ENCODE measurements at places on chromosomes 5 and 9.

DNA sequence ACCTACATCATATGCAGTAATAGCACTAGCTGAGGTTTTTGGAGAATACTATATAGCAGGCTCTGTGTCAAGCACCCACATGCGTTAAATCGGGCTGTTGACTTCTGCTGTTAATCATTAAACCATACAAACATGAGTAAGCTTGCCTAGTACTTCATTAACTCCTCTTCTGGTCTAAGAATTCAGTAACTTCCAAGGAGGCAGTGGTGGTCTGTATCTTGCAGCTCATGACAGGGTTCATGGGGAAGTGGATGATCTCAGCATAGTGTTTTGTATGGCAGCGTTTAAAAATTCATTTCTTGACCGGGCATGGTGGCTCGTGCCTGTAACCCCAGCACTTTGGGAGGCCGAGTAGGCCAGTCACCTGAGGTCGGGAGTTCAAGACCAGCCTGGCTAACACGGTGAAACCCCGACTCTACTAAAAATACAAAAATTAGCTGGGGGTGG lies at the start of gene HAVCR1:
TSS of gene HAVCR1 (minus strand) at position 24 of the 447 bp plus-strand sequence. CDS start 1,173 bp downstream, outside the sequence.
- DNase-seq = no peak

DNA sequence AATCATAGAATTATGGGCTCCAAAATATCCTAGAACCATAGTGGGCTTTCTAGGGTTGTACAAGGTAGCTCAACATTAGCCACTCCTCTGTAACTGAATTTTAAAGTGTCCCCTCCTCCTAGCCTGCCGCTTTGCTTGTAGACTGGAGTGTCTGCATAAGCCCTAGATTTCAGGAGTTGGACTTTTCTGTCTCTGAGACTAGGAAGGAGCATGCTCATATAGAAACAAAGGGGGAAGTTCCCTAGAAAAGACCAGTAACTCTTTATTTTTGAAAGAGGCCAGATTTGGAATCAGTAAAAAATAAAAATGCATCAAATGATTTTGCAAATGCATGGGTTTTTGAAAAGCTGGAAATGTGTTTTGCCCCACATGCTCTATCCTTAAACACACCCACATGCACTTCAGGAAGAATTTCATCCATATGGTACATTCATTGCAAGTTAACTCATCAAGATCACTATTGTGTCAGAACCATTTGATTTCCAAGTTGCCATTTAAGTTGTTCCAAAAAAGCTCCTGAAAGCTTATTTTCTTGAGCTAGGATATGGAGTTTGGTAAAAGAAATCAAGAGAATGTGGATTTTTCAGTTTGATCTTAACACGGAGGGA lies 121.0 kb upstream of the NR3C1 start:
- no peak for DNase-seq

GRCh38 chr9:37262410-37262809 lies 142.0 kb downstream of the ZCCHC7 start:
- DNase-seq = peak; percentile 34

- no peak for DNase-seq
Observed at GRCh38 chr5:116488356-116489041, 86.1 kb downstream of the SEMA6A start.

GRCh38 chr5:9283021-9283420 lies 262.9 kb downstream of the SEMA5A start:
- DNase-seq = no peak

DNA sequence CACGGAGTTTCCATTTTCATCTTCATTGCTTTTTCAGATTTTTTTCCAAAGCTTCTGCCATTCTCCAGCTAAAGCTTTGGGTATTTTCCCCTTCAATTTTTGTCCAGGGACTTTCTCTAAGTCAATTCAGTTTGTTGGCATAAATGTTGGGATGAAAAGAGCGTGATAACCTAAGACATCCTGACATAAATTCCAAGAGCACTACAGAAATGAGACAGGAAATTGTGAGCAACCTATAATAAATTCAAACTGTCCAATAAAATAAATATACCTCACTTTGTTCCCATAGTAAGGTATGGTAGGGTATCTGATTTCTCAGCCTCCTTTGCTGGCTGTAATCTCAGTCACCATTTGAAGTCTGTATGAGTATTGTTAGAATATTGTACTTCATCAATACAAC lies 8.4 kb downstream of the ADAMTSL1 start:
- no peak for DNase-seq

GRCh38 chr9:126624912-126625311 lies 11.2 kb downstream of the LMX1B start:
- no peak for DNase-seq

GRCh38 chr9:2132484-2133082 lies 117.4 kb downstream of the SMARCA2 start:
- DNase-seq = no peak

GRCh38 chr5:124436294-124436693 lies 310.1 kb downstream of the ZNF608 start:
- DNase-seq = no peak

DNA sequence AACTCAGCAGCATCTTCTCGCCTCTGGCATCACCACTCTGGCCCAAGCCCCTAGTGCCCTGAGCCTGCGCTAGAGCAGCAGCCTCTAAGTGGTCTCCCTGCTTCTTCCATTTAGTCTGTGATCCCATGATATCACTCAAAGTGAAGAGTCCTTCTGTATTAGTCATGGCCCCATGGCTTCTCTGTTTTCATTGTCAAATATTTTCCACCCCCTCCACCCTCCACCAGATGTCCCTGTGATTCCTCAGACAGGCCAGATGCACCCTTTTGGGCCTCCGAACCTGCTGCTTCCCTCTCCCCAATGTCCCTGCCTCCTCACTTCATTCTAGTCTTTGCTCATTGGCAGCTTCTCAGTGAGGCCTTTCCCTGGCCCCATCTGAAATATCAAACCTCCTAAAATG lies 299.2 kb downstream of the SPOCK1 start:
- no peak for DNase-seq

DNA sequence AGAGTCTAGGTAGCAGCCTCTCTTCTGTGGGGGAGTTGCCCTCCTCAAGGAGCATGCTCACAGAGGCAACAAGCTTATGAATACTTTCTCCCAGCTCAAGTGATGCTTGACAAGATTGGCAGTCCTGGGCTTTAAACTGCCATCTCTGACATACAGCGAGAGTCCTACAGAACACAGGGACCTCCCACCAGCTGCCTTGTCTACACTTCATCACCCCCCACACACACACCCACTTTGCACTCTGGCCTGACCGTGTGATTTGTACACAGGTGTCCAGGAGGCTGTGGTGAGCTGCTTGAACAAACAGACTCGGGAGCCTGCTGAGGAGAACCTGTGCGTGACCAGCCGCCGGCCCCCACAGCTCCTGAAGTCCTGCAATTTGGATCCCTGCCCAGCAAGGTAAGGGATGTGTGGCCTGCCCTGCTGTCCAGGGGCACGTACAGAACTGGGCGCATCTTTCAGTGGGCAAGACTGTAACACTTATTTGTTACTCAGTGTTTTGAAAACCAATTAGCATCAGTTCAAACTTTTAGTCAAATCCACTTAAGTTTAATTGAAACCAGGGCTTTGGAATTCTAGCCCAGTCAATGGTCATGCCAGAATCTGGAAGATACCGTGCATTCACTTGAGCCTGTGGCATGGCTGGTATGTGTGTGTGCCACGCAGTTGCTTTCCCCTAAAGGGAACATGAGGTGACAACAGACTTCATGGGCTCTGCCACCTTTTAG lies 247.5 kb downstream of the ADAMTSL1 start:
- no peak for DNase-seq

DNA sequence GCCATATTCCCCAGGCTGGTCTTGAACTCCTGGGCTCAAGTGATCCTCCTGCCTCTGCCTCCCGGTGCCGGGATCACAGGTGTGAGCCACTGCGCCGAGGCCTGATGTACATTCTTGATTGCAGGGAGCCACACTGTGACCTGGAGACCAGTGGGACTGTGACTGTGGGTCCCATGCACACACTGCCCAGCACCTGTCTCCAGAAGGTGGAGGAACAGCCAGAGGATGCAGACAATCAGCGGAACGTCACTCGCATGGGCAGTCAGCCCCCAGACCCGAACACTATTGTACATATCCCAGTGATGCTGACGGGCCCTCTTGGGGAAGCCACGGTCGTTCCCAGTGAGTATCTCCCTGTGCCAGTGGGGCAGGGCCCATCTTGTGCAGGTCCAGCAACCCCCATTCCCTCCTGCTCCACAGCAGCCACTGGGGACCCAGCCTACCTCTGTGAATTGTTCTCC lies 147.3 kb downstream of the CACNA1B start:
- DNase-seq = no peak

DNA sequence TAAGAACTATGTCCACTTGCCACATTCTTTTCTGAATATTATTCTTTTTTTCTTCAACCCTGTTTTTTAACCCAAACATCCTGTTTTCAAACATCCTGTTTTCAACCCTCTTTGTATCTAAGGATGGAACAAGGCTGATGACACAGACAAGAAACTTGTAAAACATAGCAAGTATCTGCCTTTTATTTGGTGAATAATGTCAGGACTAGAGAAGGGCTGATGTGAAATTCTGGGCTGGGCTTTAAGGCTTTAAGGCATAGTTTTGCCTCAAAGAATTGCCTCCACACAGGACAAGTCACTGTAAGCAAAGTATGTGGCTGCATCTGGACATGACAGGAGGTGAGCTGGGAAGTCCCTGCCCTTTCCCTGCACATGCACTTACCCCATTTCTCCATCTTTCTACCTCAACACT lies 42.5 kb upstream of the RIC1 start:
- no peak for DNase-seq

DNA sequence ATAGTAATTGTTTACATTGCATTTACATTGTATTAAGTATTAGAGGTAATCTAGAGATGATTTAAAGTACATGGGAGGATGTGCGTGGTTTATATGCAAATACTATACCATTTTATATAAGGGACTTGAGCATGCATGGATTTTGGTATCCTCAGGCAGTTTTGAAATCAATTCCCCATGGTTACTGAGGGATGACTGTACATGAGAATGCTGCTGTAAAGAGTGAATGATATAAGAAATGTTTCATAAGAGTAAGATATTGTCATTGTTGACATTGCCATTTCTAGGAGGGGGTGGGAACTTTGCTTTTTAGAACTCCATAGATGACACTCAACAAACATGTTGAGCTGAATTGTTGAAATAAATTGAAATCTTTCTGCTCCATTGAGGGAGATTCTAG lies 185.0 kb downstream of the SEMA6A start:
- no peak for DNase-seq

DNA sequence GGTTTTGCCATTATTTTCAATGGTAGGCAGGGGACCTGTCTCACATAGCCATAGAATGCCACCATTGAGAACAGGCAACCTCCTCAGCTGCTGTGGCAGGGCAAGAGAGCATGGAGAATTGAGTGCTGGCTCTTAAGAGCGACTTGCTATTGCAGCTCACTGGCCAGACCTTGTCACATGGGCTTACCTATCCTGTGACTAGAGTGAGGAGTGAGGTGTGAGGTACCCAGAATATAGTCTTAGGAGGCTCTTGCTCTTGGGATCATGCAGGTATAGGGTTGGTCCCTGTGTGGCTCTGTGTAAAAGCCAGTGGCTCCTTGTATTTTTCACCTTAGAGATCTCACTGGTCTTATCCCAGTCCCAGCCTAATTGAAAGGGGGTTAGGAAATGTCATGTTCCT lies 39.8 kb upstream of the NR3C1 start:
- DNase-seq = no peak

- DNase-seq = no peak
Observed at GRCh38 chr5:39462211-39462610, 37.4 kb upstream of the DAB2 start.

GRCh38 chr5:37247036-37247435 lies 2.1 kb downstream of the CPLANE1 start:
- no peak for DNase-seq

DNA sequence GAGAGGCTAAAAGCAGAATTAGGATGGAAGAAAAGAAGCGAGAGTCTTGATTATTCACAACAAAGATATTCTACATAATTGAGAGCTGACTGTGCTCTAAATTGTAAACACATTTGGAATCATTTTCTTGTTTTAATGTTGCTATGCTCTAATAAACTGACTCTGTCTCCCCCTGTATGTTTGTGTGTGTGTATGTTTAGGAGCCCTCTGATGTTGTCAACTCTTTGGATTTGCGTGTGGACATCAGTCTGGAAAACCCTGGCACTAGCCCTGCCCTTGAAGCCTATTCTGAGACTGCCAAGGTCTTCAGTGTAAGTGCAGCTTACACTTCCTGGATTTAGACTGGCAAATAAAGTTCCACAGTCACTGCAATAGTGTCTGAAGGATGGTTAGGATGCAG lies 37.8 kb downstream of the MOCS2 start:
- DNase-seq = no peak

GRCh38 chr5:39076757-39077728 lies 2.8 kb upstream of the RICTOR start:
- no peak for DNase-seq

DNA sequence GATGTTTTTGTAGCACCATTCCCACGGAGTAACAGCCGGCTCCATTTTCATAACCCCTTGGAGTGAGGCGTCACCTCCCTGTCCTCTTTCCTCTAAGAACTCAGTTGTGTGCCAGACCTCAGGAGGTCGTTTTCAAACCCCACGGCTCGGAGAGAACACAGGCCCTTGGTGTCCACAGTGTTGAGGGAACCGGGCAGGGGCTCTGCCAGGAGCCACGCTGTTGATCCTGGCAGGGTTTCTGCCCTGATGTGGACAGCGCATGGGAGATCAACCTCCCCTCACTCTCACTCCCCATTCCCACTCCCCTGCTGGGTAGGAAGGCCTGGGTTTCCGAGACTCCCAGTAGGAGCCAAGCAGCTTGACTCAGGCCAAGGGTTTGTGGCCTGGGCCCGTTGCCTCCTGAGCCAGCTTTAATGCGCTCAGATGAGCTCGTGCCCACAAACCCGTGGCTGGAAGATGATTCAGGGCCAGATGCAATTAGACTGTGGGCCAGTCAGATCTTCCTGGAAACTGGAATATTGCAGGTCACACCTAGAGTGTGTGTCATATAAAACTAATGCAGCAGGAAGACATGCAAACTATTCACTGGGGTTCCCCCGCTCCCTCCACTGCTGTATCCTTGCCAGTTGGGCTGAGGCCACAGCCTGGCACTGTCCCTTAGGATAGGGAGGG lies 133.4 kb downstream of the SLC12A2 start:
- no peak for DNase-seq

GRCh38 chr9:129305246-129305645 lies 127.2 kb upstream of the IER5L start:
- no peak for DNase-seq

GRCh38 chr9:17121264-17121663 lies 13.6 kb upstream of the CNTLN start:
- no peak for DNase-seq

All from WERI-Rb-1 (cell line).